ENCODE measurements at places on chromosomes 7 and 10.

DNA sequence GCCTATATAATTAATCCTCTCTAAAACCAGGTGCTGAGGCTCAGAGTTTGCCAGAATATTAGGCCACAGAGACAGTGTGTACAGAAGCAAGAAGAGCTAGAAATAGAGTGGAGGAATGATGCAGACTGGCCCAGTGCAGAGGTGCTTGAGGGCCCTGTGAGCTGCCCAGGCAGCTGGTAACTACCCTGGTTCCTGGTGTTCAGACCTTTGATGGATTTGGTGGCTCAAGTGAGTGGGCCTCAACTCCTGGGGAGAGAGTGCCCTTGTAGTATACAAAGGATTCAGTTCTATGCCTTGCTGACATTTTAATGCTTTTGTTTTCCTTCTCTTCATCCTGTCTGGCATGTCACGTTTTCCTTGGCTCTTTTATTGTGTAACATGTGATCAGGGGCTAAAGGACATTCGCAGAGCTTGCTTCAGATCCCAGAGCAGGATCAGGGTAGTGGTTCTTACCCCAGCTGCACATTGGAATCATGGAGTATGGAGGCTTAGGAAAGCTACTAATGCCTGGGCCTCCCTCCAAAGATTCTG lies 20.0 kb downstream of the LRRC4 start:
- no peak for DNase-seq

DNA sequence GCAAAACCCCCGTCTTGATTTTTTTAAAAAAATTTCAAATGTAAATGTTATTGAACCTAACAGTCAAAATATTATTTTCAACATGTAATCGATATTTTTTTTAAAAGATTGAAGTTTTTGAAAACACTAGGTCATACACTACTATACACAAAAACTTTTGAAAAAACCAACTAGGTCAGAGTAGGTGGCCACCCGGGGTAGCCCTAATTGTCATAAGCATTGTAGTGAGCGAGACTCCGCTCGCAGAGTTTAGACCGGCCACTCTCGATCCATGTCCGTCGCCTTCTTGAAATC lies 417 bp downstream of the RFC2 start:
- no peak for DNase-seq

DNA sequence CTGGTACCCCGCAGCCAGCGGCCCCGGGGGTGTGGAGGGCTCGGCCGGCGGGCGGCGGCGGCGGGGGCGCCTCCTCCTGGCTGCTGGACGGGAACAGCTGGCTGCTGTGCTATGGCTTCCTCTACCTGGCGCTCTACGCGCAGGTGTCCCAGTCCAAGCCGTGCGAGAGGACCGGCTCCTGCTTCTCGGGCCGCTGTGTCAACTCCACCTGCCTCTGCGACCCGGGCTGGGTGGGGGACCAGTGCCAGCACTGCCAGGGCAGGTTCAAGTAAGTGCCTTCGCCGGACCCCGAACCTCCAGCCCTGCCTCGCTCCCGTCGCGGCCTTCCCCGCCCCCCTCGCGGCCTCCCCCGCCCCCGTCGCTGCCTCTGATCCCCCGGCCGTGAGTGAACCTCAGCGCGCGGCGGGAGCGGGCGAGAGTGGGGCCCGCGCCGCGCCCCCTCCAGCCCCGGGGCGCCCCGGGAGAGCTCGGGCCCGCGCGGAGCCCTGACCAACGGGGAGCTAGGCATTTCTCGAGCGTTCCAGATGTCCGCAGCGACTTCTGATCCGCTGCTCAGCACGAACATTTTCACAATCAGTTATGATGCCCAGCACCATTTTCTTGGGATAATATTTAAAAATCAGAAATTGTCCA lies 727 bp downstream of the ATRNL1 start:
- DNase-seq, result no peak

- DNase-seq, result no peak
Observed at GRCh38 chr10:31961277-31962074, 32.8 kb upstream of the ARHGAP12 start.

DNA sequence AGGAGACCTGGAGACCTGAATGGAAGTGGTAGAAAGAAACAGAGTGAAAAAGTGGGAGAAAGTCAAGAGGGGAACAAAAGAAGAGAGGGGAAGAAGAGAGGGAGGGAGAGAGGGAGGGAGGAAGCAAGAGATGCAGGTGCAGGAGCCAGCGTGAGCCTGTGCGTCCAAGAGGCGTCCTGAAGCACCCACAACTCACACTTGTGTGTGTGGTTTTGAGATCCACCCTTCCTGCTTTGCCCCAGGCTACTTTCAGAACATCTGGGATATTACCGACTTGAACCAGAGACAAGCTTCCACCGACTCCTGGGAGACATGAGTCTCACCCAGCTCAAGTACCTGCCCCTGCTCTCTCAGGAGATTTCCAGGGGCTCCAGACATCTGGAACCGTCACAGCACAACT lies 9.8 kb downstream of the AFAP1L2 start:
- DNase-seq, result no peak

- DNase-seq, result no peak
Observed at GRCh38 chr10:127918572-127918971, 11.7 kb downstream of the PTPRE start.

- no peak for DNase-seq
Observed at GRCh38 chr7:150341263-150342120, at the start of gene RARRES2. Gene RARRES2 (minus strand): TSS chr7:150341629. CDS start chr7:150340609, 1,020 bp downstream.

- DNase-seq, result no peak
Observed at GRCh38 chr7:127677433-127678230, 25.6 kb downstream of the SND1 start.

- DNase-seq, result no peak
Observed at GRCh38 chr7:114293289-114294012, 121.2 kb upstream of the FOXP2 start.

DNA sequence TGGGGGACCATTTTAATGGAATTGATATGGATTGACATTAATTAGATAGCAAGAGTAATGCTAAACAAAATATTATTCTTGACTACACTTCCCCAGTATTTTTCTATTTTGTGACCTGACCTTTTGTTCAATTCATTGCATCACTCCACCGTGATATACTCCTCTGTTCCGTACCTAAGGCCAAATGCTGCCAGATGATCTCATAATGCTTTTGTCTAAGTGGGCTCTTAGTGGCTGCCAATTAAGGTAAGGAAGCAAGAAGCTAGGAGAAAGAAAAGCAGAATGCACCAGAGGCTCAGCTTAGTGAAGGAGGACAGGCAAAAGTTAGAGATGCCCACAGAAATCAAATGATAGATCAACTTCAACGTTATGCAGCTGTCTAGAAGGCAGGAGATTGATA lies 36.4 kb downstream of the FEZF1 start:
- no peak for DNase-seq

GRCh38 chr7:143492043-143492471 lies 14.4 kb downstream of the TAS2R41 start:
- no peak for DNase-seq

DNA sequence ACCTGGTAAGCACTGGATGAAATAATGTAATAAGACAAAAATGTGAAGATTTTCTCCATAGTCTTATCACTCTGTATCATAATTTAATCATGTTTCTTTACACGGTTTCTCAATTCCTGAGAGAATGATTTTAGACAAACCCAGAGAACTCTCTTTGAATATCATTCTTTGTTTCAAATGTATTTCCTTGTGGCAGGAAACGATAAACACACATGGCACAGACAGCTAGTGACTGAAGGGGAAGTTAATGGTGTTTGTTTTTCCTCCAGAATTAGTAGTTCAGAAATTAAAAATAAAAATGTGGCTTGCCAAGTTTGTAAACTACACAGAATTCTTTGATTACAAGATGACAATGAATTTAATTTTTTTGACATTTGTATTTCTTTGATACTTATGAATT lies 163.7 kb upstream of the PRPS1L1 start:
- no peak for DNase-seq

- DNase-seq, result no peak
Observed at GRCh38 chr10:18650404-18650997, 886 bp downstream of the NSUN6 start.

DNA sequence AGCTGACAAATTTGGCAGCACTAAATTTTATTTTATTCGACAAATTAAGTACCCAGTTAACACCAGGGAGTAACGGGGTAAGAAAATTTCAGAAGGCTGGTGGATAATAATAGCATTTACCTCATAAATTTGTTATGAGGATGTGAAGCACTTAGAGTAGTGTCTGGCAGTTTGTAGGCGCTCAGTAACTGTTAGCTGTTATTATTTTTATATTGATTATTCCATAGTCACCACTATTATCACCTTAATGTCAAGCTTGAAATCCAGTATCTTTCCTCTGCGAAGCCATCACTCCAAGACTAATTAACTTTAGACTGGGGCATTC lies 563 bp upstream of the COA1 start:
- DNase-seq, result no peak

DNA sequence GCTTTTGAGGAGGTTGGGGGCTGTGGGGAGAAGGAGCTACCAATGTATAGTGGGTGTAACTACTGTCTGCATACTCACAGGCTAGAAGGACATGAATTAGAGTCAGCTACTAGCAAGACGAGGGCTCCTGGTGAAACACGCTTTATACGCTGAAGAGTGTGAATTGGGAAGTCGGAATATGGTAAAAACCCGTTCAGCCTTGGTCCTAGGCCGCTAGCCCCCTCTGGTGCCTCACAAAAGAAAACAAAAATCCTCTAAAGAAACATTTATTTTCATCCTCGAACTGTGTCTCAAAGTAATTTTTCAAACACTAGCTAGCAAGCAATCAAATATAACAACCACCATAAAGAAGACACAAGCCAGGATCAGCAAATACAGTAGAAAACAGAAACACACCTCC lies 338.1 kb upstream of the SEMA3C start:
- no peak for DNase-seq

DNA sequence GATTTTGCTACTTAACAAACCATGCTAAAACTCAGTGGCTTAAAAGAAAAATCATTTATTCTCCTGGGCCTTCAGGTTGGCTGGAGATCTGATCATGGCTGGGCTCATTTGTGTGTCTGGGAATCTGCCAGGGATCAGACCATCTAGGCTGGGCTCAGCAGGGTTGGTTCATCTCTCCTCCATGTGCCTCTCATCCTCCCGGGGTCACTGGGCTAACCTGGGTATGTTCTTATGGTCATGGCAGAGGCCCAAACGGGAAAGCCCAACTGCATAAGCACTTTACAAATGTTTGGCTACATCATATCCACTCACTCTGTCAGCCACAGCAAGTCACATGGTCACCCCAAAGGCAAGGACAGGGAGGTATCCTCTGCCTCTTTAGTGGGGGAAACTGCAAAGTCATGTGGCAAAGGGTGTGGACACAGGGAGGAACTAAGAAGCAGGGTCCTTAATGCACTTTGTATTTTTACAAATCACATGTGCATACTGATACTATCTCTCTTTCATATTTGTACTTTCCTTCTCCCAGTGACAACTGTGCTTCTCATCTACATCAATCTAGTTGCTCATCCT lies 231.4 kb downstream of the BUB3 start:
- DNase-seq, result no peak

DNA sequence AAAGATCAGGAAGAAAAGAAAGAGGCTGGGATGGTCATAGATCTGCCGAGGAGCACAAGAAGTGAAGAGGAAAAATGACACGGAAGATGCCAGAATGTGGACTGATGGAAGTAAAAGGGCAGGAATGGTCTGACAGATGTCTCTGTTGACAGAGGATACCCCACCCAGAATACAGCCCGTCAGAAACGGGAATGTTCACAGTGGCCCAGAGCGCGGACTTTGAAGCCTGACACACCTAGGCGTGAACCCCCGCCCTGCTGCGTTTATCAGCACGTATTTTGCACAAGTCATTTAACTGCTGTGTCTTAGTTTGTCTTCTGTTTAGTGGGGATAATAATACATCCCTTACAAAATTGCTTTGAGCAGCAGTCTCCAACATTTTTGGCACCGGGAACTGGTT lies 27.1 kb downstream of the AKR1B1 start:
- DNase-seq, result no peak

- no peak for DNase-seq
Observed at GRCh38 chr7:72334066-72334465, 78.1 kb downstream of the CALN1 start.

- DNase-seq, result no peak
Observed at GRCh38 chr10:86642021-86642420, 12.3 kb upstream of the OPN4 start.

GRCh38 chr10:99920486-99920885 lies 89.3 kb downstream of the DNMBP start:
- DNase-seq, result no peak

- DNase-seq, result no peak
Observed at GRCh38 chr7:48255046-48255445, 83.8 kb downstream of the ABCA13 start.

DNA sequence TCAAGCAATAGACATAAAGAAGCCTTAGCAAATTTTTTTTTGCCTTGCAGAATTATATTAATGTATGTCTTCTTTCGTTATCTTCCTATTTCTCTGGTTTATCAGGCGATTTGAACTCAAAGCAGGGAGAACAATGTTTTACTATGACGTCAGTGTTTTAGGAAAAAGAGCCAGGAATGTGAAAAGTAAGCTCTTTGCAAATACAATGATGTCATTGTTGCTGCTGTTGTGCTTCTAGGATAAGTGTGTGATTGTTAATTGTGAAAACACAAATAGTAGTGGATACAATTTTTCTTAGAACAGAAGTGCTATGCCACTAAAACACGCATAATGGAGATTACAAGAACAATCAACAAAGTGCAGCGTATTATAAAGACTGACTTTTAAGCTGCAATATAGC lies 9.5 kb upstream of the AUTS2 start:
- DNase-seq, result no peak

GRCh38 chr7:27123007-27123476 lies 7.5 kb downstream of the HOXA4 start:
- no peak for DNase-seq

- DNase-seq, result no peak
Observed at GRCh38 chr7:150976529-150977381, 1.4 kb downstream of the KCNH2 start.

DNA sequence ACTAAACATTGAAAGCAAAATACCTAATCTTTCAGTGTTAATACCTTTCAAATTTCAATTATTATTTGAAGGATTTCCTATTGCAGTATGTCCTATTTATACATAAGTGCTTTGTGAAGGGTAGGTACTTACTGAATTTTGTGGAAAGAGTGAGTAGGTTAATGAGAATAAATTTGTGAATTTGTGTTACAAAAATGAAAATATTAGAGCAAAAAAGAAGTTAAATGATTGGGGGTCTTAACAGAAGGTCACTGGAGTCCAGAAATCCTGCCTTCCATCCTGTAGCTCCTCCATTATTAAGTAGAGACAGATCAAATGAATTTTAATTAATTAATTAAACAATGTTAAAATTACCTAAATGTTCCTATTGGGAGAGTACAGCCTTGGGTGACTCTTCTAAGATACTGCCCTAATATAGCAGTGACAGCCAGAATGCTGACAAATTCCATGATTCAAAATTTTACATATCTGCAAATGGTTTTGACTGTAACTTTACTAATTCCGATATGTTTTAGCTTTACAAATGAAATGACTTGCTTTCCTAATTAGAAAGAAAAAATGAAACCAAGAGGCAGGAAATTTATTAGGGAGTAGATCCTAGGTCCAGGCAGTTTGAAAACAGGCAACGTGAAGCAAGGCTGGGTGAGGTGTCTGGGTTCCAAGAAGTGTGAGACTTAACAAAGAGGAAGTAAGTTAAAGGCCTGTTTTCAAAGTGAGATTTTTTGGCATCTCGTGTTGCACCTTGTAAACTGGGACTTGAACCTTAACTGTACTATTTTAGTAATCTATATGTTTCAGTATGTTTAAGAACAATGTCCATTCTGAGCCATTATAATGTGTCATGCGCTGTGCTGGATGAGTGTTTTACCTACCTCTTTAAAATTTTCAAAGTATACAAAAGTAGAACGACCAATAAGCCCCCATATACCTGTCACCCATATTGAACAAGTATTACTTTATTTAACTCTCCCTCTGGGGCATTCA lies 1.5 kb downstream of the PIK3CG start:
- DNase-seq, result no peak

GRCh38 chr7:41621953-41622831 lies 80.7 kb downstream of the INHBA start:
- no peak for DNase-seq
